HFFc6 (cell line): ENCODE measurements at places on chromosomes 2 and 18.
A peak's percentile ranks its signal among the peaks of the same experiment; 100 is the strongest.

DNA sequence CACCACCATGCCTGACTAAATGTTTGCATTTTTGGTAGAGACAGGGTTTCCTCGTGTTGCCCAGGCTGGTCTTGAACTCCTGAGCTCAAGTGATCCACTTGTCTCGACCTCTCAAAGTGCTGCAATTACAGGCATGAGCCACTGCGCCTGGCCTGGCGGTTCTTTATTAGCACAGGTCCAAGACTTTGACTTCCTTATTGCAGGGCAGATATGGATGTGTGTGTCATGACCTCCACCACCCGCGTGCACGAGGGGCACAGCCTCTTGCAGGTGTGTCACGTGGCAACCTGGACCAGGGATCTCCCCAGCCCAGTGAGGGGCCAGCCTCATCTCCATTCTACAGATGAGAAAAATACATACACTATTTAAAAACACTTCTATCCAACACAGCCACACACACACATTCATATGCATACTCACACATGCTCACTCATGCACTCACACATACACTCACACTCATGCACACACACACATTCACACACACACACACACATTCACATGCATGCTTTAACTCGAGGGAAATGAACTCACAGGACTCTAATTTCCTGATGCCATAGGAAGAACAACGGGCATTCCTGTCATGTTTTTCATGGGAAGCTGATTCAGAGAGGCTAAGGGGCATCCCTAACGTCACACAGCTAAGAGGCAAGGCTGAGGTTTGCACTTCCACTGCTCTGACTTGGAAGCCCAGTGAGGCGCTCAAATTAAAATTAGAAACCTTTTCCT, 38.8 kb downstream of the RRM2 start:
- peak; percentile 11 for DNase-seq

GRCh38 chr2:172088245-172089004, 3.1 kb downstream of the DLX1 start:
- DNase-seq, result no peak

- no peak for DNase-seq
Observed at GRCh38 chr2:190789074-190790004, 91.3 kb upstream of the GLS start.

DNA sequence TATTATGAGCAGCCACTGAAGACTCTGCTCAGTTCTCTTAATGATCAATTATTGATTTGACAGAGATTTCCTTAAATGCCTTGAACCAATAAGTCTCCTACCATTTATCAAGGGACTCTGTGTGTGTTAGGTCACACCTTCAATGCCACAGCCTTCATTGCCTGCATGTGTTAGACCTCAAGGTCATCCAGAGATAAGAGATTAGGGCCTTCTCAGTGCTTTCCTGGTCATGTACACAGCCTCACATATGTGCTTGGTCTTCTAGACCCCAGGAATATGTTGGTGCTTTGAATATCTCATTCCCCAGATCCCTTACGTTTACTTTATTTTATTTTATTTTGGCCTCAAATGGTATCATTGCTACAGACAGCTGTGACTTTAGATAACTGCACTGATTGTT, 93.0 kb upstream of the CTAGE1 start:
- DNase-seq, result no peak

GRCh38 chr2:233379441-233379840, 25.1 kb downstream of the DGKD start:
- DNase-seq, result no peak

GRCh38 chr18:683531-683930, 26.1 kb downstream of the TYMS start:
- DNase-seq, result no peak

DNA sequence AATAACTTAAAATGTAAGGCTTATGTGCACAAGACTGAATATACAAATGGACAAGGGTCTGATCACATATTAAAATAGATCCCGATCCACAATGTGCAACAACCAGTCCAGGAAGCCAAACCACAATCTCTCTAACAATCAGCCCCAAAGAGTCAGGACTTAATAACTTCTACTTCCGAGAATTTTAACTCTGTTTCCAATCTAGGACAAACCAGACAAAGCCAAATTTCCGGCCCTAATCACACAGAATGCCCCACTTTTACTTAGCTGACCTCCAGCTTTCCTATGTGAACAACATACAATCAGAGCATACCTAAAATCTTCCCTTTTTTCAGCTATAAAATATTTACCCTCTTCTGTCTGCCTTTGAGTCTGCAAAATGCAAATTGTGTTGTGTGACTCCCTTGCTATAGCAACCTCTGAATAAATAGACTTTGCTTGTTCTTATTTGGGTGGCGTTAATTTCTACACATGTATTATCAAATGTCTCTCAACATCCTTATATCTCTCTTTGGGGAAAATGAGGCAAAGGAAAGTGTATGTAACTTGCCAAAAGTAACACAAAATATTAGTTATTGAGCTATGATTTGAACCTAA, 381.9 kb upstream of the MC4R start:
- no peak for DNase-seq

- no peak for DNase-seq
Observed at GRCh38 chr18:7325126-7325430, 94.2 kb downstream of the LRRC30 start.

- DNase-seq, result peak; percentile 36
Observed at GRCh38 chr2:229815342-229815741, 101.0 kb upstream of the DNER start.

GRCh38 chr2:26623541-26624495, 17.3 kb downstream of the CIB4 start:
- peak; percentile 41 for DNase-seq

GRCh38 chr2:151953467-151953866, 125.2 kb upstream of the ARL5A start:
- no peak for DNase-seq

DNA sequence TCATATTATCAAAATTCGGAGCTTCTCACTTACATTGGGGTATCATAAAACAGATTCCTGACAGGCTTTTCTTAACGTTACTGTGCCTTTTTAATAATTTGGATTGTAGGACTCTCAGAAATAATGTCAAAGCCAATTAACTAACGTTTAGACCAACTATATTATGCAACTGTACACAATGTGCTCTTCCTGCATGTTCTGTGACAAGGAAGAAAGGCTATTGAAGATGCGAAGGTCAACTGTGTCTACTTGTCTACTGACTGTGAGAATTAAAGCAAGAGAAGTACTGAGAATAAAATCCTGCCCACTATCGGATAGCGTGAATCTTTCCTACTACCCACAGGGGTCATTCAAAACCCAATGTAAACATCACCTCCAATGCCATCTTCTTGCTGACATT, 393.0 kb downstream of the NBAS start:
- DNase-seq, result no peak

DNA sequence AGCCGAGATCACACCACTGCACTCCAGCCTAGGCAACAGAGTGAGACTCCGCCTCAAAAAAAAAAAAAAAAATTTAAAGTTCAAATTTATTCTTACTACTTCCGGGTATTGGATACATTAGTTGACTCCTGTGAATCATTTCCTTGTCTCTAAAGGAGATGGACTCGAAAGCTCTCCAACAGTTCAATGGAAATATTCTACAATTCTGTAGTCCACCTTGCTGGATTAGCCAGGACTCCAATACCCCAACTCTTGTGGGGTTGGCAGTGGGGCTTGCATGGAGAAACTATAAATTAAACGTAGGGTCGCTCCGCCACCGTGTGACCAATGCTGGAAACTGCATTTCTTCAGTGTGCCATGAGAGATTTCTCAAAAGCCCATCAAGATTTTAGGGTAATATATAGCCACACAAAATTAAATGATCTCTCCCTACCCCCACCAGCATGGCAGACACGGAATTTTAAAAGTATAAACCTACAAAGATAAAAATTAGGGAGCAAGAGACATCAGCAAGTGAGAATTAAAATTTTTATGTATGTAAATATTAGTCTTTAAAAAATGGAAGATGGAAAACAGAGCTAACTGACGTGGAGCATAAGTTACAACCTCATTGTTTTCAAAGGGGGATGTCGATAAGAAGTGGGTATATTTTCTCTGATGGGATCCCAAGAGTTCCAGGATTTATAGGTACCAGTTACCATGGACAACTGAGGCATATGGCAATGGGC, 27.8 kb upstream of the GAREM2 start:
- DNase-seq, result peak; percentile 28

- DNase-seq, result no peak
Observed at GRCh38 chr2:73925853-73926492, 707 bp upstream of the DGUOK start.

DNA sequence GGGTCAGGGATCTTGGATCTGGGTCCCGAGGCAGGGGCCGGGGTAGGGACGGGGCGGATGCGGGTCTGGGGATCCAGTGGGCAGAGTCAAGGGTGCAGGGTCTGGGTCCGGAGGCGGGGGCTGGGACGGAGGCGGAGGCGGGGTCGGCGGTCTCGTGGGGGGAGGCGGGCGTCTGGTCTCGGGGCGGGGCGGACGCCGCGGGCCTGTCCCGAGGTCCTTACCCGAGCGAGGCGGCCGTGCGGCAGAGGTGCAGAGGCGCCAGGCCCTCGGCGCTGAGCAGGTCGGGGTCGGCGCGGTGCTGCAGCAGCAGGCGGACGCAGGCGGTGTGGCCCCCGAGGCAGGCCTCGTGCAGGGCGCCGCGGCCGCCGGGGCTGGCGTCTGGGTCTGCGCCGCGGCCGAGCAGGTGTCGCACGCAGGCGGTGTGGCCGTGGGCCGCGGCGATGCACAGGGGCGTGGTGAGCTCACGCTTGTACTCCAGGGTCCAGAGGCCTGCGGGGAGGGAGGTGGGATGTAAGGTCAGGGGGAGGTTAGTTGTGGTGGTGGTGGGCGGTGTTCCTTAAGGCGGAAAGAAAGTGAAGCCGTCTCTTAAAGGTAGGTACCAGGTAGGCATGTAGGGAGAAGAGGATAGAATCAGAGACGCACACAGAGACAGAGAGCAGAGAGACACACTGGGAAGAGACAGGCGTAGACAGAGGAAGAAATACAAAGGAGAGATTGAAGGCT, 26.6 kb downstream of the ASB18 start:
- no peak for DNase-seq

DNA sequence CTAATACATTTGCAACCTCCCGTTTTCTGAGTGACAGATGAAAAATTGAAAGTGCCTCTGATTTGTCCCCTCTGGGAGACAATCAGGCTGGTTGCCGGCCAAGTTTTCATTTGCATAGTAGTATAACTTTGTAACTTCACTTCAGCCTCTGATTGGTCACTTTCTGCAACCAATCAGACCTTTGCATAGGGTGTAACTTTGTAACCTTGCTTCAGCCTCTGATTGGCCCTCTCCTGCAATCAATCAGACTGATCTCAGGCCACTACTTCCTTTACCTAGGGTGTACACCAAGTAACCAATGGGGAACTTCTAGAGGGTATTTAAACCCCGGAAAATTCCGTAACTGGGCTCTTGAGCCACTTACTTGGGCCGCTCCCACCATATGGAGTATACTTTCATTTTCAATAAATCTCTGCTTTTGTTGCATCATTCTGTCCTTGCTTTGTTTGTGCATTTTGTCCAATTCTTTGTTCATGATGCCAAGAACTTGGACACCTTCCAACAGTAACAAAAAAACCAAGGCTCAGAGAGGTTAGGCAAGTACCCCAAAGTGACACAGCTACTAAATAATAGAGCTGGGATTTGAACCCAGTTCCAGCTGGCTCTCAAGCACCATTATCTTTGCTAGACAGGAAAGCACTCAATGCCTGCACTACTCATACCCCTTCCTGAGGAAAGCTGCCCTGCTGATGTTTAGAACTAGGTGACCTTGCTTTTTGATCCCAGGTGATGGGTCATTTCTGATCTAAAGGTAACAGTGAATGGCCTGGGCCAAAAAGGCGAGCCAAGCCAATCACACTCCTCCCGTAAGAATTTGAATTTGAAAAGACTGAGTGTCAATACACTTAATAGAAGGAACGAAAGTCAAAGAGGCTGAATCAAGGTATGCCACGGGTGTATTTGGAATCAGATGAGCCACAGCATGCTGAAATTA, 10.9 kb upstream of the MYOM1 start:
- DNase-seq, result peak; percentile 44

GRCh38 chr2:164841719-164842623, at the start of gene COBLL1:
TSS of gene COBLL1 (minus strand) at chr2:164841823. CDS start at chr2:164841196, 627 bp downstream.
- peak; percentile 47 for DNase-seq

GRCh38 chr2:98773169-98773568, 42.2 kb upstream of the MGAT4A start:
- DNase-seq, result no peak

DNA sequence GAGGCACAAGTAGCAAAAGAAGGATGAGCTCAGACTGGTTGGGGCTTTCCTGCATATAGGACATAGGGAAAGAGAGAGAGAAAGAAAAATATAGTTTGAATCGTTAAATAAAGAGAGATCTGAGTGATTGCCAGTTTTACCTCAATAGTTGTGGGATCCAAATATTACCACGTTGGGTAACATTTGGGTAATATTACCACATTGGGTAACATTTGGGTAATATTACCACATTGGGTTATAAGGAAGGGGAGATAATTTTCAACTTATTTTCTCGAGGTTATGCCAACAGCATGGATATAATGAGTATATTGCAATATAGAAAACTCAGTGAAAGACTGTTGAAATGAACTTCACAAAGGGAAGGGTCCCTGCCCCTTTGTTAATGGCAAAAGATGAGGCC, 20.7 kb downstream of the SP140 start:
- DNase-seq, result no peak

DNA sequence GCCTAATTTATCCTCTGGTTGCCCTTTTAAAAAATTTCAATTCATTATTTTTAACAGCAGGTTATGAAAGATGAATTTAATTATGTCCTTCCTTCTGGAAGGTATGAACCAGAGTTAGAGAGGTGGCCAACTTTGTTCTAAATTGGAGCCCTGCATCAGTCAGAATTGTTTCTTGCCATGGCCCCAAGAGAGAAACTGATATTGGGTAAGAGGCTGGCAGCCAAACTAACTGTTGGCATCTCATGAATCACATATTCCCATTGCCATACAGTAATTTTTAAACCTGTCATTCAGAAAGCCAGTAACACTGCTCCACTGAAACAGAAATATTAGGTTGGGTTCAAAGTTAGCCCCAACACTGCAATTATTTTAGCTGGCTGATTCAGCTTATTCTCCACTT, 67.4 kb downstream of the SMAD2 start:
- no peak for DNase-seq

- DNase-seq, result no peak
Observed at GRCh38 chr2:96727431-96727830, 12.4 kb downstream of the LMAN2L start.

DNA sequence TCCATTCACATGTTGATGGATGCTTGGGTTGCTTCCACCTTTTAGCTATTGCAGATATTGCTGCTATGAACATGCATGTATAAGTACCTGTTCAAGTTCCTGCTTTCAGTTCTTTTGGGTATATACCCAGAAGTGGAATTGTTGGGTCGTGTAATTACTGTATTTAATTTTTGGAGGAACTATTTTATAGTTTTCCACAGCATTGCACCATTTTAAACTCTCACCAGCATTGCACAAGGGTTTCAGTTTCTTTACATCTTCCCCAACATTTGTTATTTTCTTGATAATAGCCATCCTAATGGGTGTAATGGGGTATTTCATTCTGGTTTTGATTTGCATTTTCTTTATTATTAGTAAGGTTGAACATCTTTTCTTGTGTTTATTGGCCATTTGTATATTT, 16.0 kb downstream of the ACTR3 start:
- DNase-seq, result no peak

DNA sequence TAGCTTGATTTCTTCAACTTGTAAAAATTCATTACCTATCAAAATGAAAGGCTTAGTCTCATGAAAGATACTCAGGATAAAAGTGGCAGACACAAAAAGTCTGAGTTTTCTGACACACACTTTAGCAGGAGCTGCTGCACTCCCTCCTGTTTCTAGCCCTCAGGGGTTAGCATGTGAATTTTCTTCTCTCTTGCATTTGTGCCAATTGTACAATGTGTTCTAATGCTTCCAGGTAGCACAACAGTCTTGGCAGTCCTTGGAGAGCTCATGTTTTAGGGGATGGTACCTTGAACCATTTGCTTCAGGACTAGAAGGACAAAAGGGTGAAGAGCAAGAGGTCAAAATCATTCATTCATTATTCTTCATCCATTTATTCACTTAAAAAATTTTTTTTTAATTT, 316.8 kb downstream of the AFF3 start:
- no peak for DNase-seq
